Femur (tissue), 1 donor: ENCODE measurements at places on chromosomes 5 and 9.

DNA sequence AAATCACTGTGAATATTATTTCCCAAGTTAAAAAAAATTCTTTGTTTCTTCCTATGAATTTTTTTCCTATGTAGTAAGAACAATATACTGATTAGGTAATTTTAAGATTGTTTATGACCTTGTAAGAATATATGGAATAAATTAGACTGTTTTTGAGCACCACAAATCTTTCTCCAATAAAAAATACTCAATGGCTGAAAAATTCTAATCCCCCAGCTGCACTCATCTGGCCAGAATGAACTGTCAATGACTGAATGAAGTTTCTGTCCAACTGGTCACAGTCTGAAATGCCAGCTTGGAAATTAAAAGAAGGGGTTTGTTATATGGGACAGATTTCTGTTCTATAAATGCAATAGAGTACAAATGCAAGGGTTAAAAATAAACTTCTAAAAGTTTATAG, 569.5 kb upstream of the SEMA6A start:
- DNase-seq = no peak

GRCh38 chr5:179270581-179271427, 74.5 kb downstream of the ADAMTS2 start:
- DNase-seq = peak; percentile 84

GRCh38 chr5:149733129-149733900, 3.2 kb downstream of the PPARGC1B start:
- DNase-seq = no peak

DNA sequence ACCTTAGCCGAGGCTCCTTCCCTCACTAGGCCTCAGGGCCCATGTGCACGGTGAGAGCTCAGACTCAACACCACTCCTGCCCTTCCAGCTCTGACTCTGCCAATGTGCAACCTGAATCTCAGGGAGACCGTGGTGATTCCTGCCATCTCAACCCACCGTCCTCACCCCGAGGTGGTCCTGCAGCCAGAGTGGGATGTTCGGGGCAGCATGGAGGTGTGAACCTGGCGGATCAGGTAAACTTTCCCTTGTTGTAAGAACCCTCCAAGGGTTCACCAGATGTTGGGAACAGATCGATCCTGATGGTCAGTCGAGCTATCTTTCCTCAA, 538 bp upstream of the AKNA start:
- DNase-seq = no peak
